CD14-positive monocyte (primary cell): ENCODE measurements at places on chromosomes 13 and 19.

DNA sequence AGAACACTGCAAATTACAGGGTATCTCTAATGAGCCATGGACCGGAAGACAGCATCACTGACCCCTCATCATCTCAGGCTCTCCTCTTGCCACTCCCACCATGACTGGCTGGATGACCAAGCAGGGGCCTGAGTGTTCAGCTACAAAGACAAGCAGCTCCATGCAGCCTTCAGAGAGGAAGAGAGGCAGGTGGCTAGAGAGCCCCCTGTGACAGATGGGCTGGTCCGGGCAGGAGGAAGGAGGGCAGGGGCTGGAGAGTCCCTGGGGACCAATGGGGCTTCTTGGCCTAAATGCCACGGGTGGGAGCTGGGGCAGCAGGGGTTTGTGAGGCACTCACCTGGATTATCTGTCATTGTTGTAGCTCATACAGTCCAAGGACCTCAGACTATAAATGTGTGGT is 12.8 kb upstream of the RASA3 start:
- DNase-seq = no peak

DNA sequence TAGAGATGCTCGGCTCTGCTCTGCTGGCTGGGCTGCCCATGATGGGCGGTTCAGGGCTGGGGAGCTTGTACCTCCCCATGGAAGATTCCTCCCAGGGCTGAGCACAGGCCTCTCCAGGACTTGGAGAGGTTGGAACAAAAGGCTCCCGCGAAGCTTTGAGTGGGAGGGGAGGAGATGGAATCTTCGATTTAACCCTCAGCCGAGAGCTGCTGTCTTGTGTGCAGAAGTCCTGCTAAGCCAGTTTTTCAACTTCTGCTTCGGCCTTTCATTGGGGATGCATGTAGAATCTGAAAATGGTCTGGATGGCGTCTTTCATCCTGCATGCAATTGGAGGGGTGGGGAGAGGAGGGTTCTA is 163.3 kb downstream of the KDM4B start:
- no peak for DNase-seq

- DNase-seq = no peak
These were observed 102.1 kb downstream of the ITGBL1 start for GRCh38 chr13:101554420-101555125.

- DNase-seq = no peak
These were observed 311.8 kb downstream of the TSHZ3 start for GRCh38 chr19:31037286-31037980.

DNA sequence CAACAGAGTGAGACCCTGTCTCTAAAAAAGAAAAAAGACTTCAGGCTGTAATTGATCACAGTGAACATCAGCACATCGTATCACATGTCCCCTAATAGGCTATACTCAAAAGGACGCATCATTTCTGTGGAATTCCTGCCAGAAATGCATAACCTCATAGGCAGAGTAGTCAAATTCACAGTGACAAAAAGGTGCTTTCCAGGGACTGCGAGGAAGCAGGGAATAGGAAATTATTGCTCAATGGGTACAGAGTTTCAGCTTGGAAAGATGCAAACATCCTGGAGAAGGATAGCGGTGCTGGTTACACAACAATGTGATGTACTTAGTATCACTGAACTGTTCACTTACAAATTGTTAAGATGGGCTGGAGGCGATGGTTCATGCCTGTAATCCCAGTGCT is 41.1 kb upstream of the MRI1 start:
- DNase-seq = no peak

DNA sequence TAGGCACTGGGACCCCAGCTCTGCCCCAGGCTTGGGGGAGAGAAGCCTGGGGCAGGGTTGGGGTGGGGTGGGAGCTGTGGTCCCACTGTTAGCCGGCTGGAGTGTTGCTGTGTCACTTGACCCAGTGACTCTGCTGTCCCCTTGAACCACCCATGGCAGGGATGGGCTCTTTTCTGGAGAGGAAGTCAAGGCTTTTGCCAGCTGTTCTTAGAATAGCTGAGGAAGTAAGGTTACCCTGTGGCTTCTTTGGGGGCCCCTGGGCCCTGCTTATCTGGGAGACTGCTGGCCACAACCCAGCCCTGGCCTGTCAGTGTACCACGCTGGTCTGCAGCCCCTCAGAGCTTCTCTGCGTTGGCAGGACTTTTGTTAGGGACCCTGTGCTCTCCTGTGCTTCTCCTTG is 9.1 kb downstream of the PNPLA6 start:
- peak; percentile 83 for DNase-seq

DNA sequence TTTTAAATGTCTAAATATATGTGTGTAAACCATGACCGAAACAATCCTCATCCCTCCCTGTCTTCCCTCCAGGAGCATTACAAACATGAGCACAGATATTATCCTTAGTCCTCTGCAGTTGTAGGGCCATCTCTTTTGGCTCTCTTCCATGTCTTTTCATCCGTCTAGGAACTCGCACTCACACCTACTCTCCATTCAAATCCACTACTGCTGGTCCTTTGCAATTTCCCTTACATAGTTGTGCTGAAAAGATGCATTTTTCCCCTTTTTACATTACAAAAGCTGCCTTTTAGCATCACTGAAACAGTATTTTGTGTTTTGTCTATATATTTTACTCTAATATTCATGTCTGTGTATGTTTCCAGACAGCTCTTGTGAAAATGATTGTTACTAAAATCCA is 237.8 kb downstream of the DACH1 start:
- DNase-seq = no peak

- DNase-seq = no peak
These were observed 26.5 kb upstream of the OXGR1 start for GRCh38 chr13:97020689-97021240.

GRCh38 chr19:58307736-58308135 is 2.6 kb downstream of the ERVK3-1 start:
- DNase-seq = no peak

DNA sequence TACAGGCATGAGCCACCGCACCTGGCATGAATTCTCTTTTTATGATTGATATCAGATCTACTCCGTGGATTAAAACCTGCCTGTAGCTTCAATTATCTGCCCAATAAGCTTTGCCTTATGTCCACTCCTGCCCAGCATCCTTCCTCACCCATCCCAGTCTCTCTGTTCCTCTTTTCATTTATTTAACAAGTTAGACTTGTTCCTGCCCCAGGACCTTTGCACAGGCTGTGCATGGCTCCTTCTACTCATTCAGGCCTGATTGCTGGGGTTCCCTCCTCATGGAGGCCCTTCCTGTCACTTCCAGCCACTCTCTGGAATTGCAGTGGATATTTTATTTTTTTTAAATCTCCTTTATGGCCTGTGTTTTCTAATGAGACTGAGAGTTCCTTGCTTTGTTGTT is 27.6 kb downstream of the SMARCA4 start:
- DNase-seq = no peak

DNA sequence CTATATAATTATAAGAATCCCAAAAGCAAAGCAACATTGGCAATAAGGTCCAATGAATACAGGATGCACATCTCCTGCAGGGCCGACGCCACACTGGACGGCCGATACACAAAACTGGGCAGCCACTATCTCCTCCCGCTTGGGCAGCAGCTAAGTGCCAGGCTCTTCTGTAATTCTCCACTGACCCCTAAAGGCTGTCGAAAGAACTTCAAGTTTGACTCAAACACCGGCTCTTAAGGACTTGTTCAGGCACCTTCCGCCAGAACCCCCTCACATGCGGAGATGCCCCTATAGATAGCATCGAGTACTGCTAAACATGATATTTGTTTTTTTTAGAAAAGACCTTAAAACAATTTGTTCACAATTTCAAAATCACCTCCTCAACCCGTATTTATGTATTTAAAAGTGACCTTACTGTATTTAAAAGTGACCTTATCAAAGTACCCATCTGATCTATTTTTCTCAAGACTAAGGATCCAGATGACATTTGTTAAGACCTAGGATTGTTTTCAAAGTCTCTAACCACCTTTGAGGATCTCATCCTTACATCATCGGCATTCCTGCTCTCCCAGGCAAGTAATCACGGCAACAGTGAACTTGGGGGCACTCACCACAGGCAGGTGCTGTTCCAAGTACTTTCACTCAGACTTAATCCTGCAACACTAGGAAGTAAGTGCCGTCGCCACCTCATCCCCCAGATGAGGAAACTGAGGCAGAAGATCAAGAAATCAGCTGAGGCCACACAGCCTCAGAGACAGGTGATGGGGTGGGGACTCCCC is 77.8 kb downstream of the TUBGCP3 start:
- DNase-seq = no peak

DNA sequence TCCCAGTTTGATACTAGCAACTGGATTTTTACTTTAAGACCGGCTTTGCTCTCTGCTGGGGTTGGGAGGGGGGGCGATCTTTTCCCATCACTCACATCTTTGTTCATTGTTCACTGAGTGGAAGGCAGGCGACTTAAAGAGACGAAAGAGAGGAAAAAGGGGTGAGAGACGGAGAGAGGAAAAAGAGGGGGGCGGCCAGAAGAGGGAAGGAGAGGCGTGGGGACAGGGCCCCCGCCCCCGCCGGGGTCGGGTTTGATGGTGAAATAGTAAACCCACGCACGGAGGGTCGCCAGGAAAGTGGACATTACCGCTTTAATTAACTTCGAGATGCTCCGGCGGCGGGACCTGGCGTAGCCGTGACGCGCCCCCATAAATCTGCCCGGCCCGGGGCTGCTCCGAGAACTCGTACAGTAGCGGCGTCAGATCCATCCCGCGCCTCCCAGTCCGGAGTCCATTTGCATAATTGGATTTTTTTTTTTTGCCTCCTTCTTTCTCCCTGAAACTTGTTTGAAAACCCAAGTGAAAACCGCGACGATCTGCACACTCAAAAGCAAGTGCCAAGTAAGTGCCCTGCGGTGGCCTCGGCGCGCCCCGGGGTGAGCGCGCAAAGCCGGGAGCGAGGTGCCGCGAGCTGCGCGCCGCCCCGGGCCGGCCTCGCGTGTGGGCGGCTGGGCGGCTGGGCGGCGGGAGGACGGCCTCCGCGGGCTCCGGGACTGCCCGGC is 143.9 kb upstream of the ZNF536 start:
- DNase-seq = no peak

DNA sequence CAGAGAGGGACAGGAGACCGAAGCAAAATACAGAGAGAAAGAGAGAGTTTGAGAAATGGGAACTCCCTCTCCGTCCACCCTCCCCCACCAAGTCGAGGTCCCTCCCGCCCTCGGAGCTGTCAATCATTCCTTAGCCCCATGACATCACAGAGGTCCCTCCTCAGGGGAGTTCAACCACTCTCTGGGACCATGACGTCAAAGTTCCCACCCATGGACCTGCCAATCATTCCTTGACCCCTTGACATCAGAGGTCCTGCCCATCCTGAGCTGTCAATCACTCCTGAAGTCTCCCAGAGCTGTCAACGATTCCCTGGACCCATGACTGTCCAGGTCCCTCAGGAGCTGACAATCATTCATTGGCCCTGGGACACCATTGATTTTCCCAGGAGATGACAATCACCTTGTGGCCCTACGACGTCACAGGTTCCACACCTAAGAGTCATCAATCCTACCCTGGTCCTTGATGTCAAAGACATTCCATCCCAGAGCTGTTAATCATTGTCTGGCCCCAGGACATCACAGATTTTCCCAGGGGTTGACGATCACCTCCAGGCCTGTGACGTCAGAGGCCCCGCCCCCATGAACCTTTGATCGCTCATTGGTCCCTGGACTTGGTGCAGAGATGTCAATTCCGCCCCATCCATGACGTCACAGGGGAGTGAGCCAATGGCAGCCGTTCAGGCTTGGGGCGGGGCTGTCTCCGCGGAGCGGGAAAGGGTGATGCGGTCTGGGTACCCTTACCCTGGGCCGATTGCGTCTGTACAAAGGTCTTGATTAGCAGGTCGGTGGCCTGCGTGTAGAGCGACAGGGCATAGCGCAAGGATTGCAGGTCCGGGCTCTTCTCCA is 61.7 kb downstream of the COLGALT1 start:
- DNase-seq = peak; percentile 26

DNA sequence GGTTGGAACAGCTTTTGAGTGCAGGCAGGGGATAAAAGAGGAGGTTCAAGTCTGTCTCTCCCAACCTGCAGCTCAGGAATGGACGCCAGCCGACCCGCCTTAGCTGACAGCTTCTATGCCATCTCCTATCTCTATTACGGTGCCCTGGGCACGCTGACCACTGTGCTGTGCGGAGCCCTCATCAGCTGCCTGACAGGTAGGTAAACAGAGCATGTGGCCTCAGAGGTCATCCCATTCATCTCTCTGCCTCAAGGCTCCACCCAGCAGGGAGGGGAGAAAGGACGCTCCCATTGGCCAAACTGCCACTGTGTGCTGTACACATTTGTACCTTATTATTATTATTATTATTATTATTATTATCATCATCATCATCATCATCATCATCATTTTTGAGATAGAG is 16.5 kb downstream of the SLC5A5 start:
- DNase-seq = no peak

DNA sequence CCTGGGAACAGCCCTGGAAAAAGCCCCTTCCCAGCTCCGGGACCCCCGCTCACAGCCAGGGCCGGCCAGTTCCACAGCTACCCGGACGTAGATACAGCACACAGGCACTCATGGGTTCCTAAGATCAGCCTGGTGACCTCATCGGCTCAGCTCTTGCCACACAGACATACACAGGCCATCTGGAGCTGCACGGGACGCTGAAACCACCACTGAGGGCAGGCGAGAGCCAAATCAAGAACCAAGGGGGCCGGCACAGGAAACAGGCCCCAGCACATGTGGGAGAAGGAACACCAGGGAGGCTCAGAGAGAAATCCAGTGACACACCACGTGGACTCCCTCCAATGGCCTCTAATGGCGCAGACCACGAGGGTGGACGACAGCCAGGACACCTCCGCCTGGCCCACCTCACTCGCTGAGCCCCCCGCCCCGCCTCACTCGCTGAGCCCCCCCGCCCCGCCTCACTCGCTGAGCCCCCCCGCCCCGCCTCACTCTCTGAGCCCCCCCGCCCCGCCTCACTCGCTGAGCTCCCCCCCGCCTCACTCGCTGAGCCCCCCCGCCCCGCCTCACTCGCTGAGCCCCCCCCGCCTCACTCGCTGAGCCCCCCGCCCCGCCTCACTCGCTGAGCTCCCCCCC is 69.7 kb upstream of the C13orf46 start:
- peak; percentile 78 for DNase-seq
